Naive B cell (primary cell): ENCODE measurements at places on chromosomes 3 and 15. TPM values are rescaled to one million over a fixed set of nuclear protein-coding genes. Genes with fewer than 3 reads are reported as not detected.

HMCES gene
- polyA plus RNA-seq = 185 TPM

ATG3 gene
- polyA plus RNA-seq = 99.2 TPM

GRCh38 chr3:48299746-48300712 lies 33.4 kb downstream of the SPINK8 start:
- DNase-seq = peak; percentile 53

CCDC33 gene
- polyA plus RNA-seq = not detected

- no peak for DNase-seq
These were observed 2.2 kb downstream of the ABCC5 start for GRCh38 chr3:184015381-184016019.

GRCh38 chr3:74640211-74640610 lies 25.8 kb upstream of the CNTN3 start:
- DNase-seq = no peak

DNA sequence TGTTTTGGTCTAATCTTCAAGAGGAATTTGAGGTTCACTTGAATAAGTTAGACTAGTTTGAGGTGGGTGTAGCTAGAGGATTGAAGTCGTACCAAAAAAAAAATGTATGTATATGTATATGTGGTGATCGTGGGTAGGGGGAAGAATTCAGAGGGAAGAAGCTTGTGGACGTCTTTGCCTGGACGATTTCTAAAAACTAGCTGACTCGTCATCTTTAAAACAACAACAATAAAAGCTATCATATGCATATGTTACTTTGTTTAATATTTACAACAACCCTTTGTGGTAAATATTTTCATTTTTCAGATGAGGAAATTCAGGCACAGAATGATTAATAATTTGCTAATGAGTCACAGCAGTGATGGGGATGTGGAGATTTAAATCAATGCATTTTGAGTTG lies 18.1 kb downstream of the RNF111 start:
- no peak for DNase-seq

DNA sequence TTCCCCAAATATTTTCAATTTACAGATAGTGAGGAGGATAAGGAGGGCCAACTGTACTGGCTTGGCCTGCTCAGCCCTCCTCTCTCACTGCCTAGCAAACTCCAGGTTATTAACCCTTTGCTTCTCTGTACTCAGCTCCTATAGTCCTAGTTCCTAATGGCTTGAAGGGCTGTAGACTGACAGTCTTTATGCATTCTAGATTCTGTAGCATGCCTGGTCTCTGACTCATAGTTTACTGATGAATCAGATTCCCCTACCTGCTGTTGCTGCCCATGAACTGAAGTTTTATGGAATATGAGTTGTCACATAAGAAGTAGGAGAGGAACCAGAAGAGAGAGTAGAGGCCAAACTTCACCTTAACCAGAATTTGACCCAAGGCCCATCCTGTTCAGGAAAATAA lies 27.1 kb upstream of the MAP3K13 start:
- DNase-seq = no peak

GABRR3 gene
- polyA plus RNA-seq = not detected

DNA sequence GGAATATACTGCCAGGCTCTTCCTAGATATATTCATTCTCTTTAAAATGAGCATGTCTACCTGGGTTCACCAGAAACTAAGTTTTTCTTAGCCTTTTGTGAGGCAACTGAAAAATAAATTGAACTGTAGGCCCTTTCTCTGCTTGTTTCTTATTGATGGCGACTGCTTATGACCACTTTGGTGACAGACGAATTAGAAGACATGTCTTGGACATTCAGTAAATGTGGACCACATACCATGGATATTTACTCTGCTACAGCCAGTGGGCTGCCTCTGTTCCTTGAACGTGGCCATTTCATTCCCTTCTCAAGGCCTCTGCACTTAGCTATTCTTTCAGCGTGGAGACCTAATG lies 603 bp upstream of the SELENOK start:
- DNase-seq = no peak

- DNase-seq = no peak
These were observed 58.2 kb downstream of the FNDC3B start for GRCh38 chr3:172097585-172097984.

DNA sequence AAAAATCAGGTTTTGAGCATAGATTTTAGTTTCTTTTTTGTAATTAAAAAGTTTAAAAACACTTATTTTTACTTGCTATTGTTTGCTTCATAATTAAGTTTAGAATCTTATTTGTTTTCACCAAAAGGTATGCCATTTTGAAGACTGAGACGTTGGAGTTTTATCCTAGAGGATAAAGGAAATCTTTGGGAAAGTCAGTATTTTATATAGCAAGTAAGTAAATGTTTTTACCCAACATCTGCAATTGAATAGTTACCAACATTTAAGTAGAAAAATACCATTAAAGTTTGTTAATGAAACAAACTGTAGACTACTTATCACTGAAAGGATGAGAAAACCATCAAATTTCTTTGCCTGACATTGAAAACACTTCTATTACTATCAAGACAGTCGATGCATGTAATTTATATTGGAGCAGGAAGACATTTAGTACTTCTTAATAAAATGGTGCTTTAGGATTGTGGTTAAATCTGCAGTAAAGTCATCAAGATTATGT lies 14.0 kb upstream of the CHD2 start:
- DNase-seq = no peak

SLC15A2 gene
- polyA plus RNA-seq = not detected

- DNase-seq = no peak
These were observed 44.0 kb downstream of the ANP32A start for GRCh38 chr15:68776477-68777270.
